ENCODE measurements at places on chromosomes 7 and 10.

DNA sequence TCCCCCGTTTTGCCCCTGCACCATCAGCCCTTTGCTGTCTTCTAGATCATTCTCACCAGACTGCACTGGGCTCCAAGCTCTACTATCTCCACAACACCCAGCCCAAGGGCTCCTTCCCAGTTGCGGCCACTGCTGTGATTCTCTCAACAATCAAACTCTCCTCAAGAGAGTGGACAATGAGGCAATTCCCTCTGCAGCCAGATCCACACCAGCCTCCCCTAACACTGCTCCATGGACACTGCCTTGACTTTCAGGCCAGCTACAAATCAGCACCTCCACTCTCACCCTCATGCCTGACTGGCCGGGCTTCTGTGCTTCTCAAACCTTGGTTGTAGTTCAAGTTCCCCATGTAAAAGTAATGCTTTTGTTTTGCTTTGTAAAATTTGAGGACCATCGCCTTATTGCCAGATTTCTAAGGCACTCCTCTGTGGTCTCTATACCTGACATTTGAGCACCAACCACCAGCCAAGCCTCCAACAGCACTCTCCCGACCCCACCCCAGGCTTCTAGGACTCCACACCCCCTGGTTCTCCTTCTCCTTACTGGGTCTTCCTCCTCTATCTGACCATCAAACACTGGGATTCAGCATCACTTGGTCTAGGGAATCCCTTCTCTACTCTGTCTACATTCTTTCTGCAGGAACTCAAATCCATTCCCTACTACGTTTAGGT, 45.4 kb downstream of the PPIF start:
- DNase-seq, result no peak

- DNase-seq, result no peak
Measured at GRCh38 chr10:103282961-103283360, 6.0 kb downstream of the INA start.

GRCh38 chr7:137316648-137317353, 26.7 kb downstream of the PTN start:
- DNase-seq, result no peak

DNA sequence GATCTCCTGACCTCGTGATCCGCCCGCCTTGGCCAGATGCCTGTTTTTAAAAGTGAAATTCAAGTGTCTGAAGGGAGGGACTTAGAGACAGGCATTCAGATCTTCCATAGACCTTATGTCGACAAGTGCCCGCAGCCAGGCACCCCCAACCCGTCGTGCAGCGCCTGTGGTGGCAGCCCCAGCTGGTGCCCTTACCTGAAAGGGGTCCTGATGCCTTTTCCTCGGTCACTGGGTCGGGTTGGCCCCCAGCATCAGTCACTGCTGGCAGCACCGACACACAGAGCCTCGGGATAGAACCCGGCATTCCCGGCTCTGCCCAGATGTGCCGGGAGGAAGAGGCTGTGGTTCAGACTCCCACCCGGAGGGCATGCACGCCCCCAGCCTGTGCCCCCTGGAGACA, 23.3 kb downstream of the LRRC27 start:
- DNase-seq, result no peak

GRCh38 chr7:101693498-101694091, 64.5 kb upstream of the MYL10 start:
- DNase-seq, result no peak

DNA sequence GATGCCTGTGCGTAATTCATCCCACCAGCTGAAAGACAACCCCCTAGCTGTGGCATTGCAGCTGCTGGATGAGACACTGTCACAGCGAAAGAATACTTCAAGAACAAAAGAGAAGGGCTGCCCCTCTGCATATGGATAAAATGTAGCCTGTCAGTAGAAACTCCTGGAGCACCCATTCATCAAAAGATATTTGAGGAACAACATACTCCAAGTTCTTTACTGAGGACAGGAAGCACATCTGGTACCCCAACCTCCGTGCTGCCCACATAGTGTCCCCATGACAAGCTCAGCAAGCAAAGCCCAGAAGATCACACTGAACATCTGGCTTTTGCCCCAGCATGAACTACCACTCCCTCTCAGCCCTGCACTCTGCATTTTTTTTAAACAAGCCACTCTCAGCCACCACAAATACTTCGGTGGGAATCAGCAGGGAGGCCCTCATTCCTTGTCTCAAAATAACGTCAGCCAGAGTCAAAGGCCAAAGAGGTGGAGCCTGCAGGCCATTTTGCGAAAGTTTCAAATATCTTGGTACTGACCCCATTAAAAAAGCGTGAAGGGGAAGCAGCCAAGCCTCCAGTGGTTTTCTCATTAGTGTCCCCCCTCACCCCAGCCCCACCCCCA, 1.7 kb downstream of the CREB3L2 start:
- peak; percentile 68 for DNase-seq

DNA sequence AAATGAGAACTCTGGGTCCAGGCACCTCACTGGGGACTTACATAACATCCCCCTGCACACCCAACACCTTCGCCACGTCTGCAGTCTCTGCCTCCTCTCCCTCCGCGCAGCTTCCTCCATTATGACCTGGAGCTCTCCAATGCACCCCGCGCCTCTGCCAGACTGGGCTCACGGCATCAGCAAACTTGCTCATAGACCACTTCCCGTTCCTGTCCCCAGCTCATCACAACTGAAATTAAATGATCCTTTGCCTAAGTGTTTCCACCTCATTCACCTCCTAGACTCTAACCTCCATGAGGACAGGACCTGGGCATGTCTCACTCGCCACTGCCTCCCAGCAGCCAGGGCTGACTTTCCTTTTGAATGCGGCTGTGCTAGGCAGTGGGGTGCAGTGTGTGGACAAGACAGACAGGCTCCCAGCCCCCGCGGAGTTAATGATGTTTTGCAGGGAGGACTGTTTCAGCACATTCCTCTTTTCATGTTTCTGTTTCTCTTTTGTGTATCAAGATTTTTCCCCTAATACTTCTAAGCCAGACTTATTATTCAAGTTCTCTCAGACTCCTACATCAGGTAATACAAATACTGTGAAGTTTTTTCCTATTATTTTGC, 18.8 kb downstream of the CHST15 start:
- no peak for DNase-seq

GRCh38 chr10:78991187-78991586, 77.6 kb upstream of the ZMIZ1 start:
- no peak for DNase-seq

- no peak for DNase-seq
Measured at GRCh38 chr7:128915841-128916642, 5.5 kb upstream of the KCP start.

GRCh38 chr10:103545771-103546281, 52.3 kb downstream of the NEURL1 start:
- no peak for DNase-seq

GRCh38 chr7:81846398-81846797, 76.6 kb upstream of the HGF start:
- no peak for DNase-seq

GRCh38 chr10:108662975-108663374, 1260.3 kb downstream of the XPNPEP1 start:
- DNase-seq, result no peak

GRCh38 chr10:120746001-120746777, 105.0 kb upstream of the WDR11 start:
- DNase-seq, result no peak
